T-cell (primary cell): ENCODE measurements at places on chromosomes 1 and 21.

DNA sequence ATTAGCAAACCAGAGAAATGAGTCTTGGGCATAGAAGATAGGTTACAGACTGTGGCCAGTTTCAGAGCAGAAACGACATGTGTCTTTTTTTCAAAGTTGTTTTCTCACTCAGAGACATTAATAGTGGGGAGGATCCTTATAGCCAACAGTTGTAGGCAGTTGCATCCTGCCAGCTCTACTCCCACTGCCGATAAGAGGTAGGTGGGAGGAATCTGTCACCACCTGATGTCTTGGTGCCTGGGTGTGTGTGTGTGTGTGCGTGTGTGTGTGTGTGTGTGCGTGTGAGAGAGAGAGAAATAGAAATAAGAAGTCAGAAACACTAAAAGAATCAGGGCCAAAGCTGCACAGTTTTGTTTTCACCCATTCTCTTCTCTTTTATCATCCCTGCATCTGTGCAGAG, 219.5 kb downstream of the ZP4 start:
- no peak for DNase-seq

- no peak for DNase-seq
Measured at GRCh38 chr1:150121236-150121862, 28.4 kb upstream of the PLEKHO1 start.

GRCh38 chr1:43315481-43315880, 14.7 kb downstream of the TIE1 start:
- no peak for DNase-seq

DNA sequence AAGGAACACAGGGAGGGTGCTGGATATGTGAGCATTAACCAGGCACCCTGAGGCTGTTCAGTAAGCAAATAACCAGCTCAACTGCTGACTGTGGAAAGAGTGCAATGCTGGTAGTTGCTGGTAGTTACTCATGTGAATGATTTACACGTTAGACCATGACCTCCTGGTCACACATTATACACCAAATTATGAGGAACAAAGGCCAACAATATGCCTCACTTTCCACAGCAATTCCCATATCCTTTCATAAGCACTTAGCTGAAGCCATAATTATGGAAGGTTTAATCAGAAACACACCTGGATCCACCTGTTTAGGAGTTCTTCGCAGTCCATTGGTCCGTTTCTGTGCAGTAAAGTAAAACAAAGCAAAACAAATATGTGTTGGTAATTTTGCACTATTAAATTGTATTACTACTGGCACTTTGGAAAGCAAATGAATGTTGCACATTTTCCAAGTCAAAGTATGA, 281.8 kb downstream of the VAV3 start:
- no peak for DNase-seq

DNA sequence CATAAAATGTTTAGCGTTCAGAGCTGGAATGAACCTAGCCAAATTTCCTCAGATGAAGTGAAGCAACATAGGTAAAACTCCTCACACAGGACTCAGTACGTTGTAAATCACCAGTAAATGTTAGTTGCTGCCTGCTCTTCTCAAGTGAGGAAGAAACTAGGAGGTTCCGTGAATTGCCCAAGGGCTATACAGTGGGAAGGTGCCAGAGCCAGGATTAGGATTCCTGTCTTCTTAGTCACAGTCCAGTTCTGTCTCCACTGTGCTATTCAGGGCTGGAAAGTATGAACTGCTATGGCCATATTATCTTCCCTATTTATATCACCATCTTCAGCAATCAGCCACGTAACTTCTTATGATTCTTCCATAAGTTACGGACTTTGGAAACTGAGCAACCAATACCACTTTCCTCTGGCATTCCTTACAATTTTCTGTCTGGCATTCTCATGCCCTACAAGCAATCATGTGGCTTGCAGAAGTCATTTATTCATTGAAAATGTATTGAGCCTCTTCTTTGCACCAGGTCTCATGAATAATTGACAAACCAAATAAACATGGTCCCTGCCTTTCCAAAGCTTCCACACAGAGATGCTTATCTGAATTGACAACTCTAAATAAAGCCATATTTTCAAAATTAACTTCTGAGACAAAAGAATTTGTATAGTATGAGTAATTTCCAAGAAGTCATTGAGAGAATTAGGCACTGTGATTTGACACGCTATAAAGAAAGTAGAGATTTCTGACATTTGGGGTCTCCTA, 271.6 kb upstream of the SGIP1 start:
- no peak for DNase-seq

- DNase-seq, result no peak
Measured at GRCh38 chr21:15676935-15677334, 52.8 kb upstream of the USP25 start.
